Inflammatory macrophage treated with lipopolysaccharide for 1 hour (primary cell): ENCODE measurements at places on chromosomes 3 and 15.

GRCh38 chr3:165518346-165518745 lies 318.9 kb downstream of the BCHE start:
- no peak for DNase-seq

DNA sequence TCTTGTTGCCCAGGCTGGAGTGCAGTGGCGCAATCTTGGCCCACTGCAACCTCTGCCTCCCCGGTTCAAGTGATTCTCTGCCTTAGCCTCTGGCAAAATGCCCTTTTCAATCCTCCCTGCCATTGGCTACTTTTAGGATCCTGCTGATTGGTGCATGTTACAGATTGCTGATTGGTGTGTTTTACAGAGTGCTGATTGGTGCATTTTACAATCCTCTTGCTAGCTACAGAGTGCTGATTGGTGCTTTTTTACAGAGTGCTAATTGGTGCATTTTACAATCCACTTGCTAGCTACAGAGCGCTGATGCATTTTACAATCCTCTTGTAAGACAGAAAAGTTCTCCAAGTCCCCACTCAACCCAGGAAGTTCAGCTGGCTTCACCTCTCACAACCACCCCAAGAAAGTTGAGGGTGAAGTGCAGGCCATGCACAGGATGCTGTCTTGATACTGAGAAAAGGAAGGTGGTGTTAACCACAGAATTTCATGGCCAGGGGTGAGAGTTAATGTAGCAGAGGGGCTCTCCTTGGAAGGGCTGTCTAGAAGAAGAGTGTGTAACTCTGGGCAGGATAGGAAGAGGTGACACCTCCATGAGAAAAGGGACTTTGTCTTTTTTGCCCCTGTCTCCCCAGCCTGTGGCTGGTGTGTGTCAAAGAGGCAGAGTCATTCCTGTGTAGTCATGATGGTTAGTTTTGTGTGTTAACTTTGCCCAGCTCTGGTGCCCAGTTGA lies 145.9 kb downstream of the APBA2 start:
- DNase-seq, result no peak

- no peak for DNase-seq
Measured at GRCh38 chr15:40471808-40472150, 995 bp downstream of the CHST14 start.

GRCh38 chr3:24689353-24689752 lies 194.7 kb upstream of the THRB start:
- DNase-seq, result no peak

GRCh38 chr15:52789601-52790168 lies 451 bp downstream of the ONECUT1 start:
- no peak for DNase-seq

GRCh38 chr3:117091676-117092075 lies 382.1 kb downstream of the TUSC7 start:
- DNase-seq, result no peak

- DNase-seq, result no peak
Measured at GRCh38 chr3:33100229-33100628, 3.3 kb upstream of the GLB1 start.

- DNase-seq, result no peak
Measured at GRCh38 chr3:152403632-152404066, 134.9 kb downstream of the MBNL1 start.

- no peak for DNase-seq
Measured at GRCh38 chr15:101499863-101500713, 10.6 kb upstream of the PCSK6 start.

DNA sequence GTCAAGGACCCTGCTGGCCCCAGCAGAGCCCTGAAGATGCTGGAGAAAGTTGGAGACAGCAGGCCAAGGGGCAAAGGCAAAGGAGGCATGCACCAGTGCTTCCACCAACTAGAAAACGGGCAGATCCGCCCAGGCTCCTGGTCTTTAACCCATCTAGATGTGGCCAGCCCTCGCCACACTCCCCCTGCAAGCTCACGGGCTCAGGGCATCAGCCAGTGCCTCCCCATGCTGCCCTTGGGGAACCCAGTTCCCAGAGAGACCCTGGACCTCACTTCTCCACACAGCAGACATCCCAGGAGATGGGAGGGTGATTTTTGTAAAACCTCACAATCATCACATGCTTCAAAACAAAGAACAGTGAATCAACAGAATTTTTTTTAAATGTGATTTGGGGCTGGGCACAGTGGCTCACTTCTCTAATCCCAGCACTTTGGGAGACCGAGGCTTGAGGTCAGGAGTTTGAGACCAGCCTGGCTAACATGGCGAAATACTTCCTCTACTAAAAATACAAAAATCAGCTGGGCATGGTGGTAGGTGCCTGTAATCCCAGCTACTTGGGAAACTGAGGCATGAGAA lies 24.5 kb downstream of the CYFIP1 start:
- DNase-seq, result peak; percentile 47
